Bronchial epithelial cell (primary cell): ENCODE measurements at places on chromosomes 16 and 17. TPM values are rescaled to one million over a fixed set of nuclear protein-coding genes. Genes with fewer than 3 reads are reported as not detected.

ZNF785 gene
- total RNA-seq = 4.4 and 5.3 TPM in 2 replicates

- no peak for DNase-seq
Measured at GRCh38 chr17:77572851-77573250, 385.7 kb upstream of the TNRC6C start.

DNA sequence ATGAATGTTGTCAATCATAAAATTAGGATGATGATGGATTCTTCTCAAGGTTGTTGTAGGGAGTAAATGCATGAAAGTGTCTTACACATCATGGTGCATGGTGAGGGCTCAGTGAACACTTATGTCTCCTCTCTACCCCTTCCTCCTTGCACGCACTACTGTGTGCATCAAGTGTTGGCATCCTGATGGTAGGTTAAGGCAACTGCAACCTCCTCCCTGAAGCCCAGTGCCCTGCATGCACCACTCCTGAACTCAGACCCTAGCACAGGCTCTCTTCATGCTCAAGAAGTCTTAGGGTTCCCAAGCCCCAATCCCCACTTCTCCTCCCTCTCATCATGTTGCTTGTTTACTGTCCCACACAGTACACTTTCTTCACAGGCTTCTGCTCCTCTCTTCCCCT, 105.8 kb upstream of the DNAH9 start:
- no peak for DNase-seq

DNA sequence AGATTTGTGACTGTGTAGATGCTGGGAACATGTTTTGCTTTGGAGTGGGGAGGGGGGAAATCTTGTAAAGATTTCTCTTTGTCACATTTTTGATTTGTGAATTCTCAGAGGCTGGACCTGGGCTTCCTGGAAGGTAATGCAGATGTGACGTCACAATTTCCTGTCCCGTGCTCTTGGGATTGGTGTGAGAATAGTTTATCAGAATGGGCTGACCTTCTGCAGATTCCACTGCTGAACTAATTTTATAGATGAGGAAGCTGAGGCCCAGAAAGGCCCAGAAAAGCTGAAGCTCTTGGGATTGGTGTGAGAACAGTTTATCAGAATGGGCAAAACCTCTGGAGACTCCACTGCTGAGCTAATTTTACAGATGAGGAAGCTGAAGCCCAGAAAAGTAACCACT, 34.0 kb downstream of the HS3ST3B1 start:
- no peak for DNase-seq

DNA sequence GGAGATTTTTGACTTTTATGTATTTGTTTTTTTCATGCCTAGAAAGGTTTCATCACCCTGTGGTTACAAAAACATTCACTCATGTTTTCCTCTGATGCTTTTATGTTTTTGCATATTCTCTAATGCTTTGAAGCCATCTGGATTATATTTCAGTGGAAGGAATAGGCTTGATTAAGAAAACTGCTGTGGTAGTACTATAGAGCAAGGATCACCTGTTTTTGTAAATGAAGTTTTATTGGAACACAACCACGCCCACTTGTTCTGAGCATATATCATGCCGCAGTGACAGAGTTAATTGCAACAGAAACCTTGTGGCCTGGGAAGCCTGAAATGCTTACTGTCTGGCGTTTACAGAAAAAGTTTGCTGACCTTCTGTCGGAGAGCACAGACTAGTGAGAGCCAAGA, 11.5 kb downstream of the COX10 start:
- no peak for DNase-seq

KCNH4 gene
- not detected in 2 replicates for total RNA-seq

PRDM7 gene
- total RNA-seq = not detected in 2 replicates

- no peak for DNase-seq
Measured at GRCh38 chr16:85461814-85462713, 151.1 kb upstream of the GSE1 start.

- DNase-seq = peak; percentile 22
Measured at GRCh38 chr16:47140686-47141085, 3.1 kb downstream of the NETO2 start.

DOC2B gene
- total RNA-seq = 0.26 and 2.7 TPM in 2 replicates

DNA sequence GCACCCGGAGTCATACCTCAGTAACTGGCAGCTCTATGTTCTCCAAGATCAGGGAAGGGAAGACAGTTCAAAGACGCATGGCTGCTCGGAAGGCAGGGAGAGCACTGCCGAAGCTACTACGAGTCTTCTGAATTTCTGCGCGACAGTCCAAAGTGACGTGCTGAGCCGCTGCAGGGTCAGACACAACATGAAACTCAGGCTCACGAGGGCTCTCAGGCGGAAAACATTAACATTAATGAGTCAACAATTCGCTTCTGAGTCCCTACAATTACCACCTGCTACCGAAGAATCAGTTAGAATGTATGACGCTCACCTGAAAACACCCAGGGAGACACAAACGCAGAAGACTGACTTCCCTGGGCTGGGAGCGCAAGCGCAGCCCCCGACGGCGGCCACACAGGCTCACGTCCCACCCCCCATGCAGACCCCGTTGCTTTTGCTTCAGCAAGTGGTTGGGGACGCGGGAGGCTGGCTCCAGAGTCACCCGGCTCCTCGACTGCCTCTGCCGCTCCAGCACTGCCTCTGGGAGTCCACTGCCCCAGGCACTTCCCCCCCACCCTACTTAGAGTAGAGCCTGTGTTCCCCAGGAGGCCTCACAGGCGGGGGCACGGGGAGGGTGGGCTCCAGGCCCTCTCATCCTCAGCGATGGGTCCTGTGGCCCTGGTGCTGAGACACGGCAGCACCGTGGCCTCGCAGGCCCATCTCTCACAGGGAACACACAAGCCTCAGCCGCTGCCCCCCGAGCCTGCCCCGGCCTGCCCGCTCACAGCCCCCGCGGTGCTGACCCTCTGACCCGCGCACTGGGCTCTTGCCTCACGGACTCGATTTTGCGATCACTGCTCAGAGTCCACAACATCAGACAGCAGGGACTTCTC, 38.9 kb downstream of the LMF1 start:
- DNase-seq = no peak

METTL9 gene
- 181 and 225 TPM in 2 replicates for total RNA-seq

DNA sequence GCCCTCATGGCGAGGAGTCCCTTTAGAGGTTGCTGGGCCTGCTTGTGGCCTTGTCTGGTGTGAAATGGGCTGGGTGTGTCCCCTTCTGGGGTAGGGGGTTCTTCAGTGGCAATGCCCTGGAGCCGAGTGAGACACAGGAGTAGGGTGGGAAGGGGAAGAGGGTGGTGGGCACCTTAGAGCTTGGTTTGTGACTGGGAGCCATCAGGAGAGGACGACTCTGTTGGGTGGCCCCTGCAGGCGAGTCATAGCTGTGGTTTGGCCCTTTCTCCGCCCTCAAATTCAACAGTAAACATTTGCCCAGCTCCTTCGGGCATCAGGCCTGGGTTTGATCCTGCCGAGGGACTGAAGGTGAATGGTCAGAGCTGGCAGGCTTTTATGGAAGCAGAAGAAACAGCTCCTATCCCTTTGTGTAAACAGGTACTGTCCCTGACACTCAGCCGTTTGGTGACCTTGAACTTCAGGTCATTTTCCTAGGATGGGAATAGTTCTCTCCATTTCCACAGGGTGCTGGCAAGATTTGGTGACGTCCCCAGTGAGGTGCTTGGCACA, 2.9 kb downstream of the E4F1 start:
- DNase-seq = no peak

DNA sequence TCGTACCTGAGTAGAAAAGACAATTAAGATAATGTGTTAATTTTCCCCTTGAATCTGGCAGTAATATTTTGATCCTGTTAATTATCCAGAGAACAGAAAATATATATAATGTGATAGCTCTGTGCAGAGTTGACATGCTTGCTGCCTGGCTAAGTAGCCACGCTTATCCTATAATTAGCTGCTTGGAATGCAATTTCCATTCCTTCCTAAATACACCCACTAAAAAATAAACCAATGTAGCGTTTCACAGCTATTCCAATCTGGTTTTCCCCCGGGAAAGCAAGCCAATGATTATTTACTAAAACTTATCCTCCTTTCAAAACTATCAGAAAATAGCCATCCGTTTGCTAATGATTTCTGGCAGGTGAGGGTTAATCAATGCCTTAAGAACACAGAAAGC, 134.5 kb upstream of the IRX5 start:
- no peak for DNase-seq

GRCh38 chr17:32259586-32259985, 6.0 kb upstream of the RHBDL3 start:
- peak; percentile 19 for DNase-seq

GRCh38 chr17:78375401-78376151, 2.9 kb upstream of the PGS1 start:
- peak; percentile 96 for DNase-seq

DNA sequence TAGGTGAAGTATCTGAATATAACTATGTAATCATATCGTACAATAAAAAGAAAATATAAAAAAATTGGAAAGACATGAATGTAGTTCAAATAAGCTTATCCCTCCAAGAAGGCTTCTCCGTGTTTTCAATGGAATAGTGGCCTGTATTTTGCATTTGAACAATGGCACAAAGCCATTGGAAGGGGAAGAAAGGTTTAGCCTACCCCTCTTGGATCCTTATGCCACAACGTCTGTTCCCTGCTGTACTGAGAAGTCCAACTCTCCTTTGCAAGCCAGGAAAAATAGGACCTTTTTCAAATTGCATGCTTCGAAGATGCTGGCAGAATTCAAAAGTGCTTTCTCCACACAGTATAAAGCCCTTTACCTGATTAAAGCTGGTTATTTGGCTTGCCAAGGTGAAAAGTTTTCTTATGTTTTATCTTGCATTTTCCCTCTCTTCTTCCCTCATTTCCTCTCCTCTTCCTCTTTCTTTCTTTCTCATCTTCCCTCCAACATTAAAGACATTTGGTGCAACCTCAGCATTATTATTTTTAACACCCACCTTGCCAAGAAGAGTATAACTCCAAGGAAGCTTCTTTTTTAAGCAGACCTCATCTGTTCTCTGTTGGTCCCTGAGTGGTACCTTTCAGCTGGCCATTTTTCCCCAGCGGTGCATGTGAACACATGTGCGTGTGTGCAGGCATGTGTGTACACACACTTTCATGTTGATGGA, 968.6 kb upstream of the RBFOX1 start:
- no peak for DNase-seq

KRTAP2-2 gene
- not detected in 2 replicates for total RNA-seq

- no peak for DNase-seq
Measured at GRCh38 chr16:27310576-27311447, 3.0 kb upstream of the IL4R start.

- no peak for DNase-seq
Measured at GRCh38 chr17:81075307-81075706, 40.4 kb downstream of the BAIAP2 start.

DNA sequence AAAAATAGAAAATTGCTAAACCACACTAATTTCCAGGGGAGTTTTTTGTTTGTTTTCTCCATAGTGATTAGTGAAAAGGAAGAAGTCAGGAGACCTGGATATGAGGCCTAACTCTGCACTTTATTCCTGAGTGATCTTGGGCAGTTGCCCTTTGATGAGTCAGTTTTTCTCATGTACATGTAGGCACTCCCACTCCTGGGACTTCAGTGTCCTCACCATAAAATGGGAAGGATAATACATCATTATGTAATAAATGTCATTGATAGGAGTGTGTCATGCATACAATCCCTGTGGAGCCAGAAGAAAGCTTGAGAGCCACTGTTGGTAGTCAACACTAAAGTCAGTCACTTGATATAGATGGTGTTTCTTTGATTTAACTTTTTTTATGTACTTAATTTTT, 32.5 kb downstream of the WIPF2 start:
- peak; percentile 65 for DNase-seq
